WERI-Rb-1 (cell line): ENCODE measurements at places on chromosomes 7 and 10.

DNA sequence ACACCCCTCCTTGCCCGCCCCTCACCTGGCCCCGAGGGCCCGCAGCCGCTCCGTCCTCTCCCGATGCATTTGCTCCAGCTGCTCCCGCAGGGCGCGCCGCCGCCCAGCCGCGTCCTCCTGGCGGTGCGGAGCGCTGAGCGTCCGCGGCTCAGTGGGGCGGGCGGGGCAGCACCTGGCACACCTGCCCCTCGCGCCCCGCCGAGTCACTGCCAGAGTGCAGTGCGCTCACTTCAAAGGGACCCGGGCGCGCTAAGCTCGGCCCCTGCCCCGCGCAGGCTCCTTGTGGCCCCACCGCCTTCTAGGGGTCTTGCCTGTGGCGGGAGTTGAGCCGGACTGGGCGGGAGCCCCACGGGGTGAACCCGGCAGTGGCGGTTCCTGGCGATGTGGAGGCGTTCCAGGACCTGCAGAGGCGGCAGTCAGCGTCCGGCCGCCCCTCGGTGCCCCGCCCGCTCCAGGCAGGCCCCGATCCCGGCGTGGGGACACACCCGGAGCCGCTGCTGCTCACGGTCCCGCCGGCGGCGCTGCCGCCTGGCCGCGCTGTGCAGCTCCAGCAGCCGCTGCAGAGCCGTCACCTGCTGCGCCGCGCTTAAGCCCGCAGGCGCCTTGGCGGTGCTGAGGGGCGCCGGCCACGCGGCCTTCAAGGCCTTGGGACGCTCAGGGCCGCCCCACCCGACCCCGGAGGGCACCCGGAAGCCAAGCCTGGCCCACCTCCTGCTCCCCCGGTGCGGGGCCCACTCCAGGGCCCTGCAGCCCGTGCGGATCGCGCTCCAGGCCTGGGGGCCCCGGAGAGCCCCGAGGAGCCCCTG, 6.7 kb downstream of the ATP6V1F start:
- peak; percentile 51 for DNase-seq

DNA sequence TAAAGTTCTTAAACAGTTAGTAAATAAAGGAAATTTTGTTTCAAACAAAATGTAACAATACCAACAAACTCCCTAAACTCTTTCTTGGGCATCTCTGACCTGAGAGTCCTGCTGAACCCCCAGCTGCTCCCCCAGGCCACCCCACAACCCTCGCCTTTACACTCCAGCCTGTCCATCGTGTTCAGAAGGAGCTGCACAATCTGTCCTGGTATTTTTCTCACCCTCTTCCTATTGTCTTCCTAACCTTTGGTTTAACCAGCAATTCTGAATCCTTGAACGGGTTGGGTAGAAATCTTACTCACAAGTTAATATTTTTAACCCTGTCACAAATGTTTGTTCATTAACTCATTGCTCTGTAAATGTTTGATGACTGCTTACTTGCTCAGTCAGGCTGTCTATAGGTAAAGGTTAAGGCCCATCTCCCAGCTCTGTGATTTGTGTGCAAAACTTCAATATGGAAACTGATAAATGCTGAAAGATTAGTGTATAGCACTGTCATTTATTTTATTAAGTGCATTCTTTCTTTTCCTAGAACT, 16.8 kb downstream of the SFRP4 start:
- DNase-seq, result no peak

- DNase-seq, result no peak
Observed at GRCh38 chr10:24344279-24344678, 135.3 kb downstream of the KIAA1217 start.

DNA sequence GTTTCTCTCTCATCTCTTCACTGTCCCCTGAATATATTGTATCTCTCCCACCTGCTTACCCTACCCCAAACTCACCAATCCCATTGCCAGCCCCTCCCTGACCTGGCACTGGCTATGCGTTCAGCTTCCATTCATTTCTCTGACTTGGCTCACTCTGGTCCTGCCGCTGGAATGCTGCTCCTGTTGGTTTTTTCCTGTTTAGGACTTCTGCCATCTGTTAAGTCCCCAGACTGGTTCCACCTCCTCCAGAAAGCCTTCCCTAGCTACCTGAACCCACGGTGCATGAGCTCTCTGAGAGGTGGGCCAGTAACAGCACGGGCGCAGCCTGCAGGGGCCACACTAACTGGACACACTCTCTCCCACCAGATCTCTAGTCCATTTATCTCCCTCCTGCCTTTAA, 80.2 kb downstream of the HIF1AN start:
- no peak for DNase-seq

DNA sequence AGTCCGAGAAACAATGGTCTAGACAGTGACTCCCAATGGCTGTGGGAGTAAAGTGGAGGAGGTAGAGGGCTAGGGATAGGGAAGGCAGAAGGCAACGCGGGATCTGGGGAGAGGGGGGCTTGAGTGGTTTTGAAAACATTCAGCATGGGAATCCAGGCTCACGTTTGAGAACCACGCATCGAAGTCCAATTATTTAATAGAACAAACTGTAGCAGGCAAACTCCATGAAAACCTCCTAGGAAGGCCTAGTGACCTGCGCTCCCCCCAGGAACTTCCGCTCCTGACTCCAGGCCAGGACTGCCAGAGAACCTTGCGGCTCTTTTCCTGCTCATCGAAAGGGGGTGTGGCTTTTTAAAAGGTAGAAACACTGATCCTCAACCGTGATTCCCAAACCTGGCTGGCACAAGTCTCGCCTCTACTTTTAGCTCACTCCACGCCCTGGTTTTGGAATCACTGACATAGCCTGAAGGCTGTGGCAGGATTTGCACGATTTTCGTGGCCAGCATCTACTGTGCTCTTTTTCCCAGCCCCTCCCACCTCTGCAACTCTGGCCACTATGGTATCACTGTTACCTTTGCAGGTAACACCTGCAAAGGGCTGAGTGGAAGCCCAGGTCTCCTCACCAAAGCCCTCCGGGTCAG, 43.4 kb downstream of the MYOF start:
- no peak for DNase-seq

GRCh38 chr10:11193001-11193551, 175.4 kb downstream of the CELF2 start:
- DNase-seq, result no peak

- no peak for DNase-seq
Observed at GRCh38 chr7:100366411-100367250, 6.7 kb upstream of the PILRA start.

GRCh38 chr7:116367171-116367813, 132.2 kb upstream of the CAV2 start:
- DNase-seq, result no peak

- DNase-seq, result no peak
Observed at GRCh38 chr10:124597846-124598165, 136.2 kb downstream of the LHPP start.

DNA sequence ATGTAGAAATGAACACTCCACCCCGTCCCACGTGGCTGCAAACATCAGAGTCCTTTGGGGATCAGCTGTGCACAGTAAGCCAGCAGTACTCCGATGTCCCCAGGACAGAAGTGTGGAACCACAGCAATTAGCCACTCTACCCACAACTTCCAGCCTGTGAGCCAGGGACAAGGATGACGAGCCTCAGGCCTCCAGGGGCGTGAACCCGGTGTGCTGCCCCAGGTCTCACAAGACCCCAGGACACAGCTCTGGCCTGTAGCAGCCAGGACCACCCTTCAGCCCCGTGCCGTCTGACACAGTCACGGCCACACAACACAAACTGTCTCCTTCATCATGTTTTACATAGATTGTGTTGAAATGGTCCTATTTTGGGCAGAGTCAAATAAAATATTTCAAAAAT, 113.0 kb upstream of the DIP2C start:
- no peak for DNase-seq
